ENCODE measurements at places on chromosomes 3 and 15.
A peak's percentile ranks its signal among the peaks of the same experiment; 100 is the strongest.

DNA sequence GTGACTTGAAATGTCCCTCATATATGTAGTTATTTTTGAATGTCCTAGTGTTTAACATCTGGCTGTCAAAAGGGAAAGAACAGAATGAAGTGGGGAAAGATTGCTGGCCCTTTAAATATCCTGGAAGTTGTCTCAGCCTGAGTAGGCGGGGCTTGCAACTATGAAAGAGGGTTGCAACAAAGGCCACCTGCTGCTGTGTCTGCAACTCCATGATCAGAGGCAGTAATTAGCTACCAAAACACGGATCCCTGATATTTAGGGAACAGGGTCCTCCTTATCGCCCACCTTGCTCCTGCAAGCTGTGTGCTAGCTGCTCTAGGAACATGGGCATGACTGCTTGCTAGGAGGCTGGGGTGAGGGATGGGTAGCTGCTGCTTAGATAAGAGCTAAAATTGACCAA lies 100.2 kb upstream of the CFAP20DC start:
- DNase-seq = peak; percentile 12

DNA sequence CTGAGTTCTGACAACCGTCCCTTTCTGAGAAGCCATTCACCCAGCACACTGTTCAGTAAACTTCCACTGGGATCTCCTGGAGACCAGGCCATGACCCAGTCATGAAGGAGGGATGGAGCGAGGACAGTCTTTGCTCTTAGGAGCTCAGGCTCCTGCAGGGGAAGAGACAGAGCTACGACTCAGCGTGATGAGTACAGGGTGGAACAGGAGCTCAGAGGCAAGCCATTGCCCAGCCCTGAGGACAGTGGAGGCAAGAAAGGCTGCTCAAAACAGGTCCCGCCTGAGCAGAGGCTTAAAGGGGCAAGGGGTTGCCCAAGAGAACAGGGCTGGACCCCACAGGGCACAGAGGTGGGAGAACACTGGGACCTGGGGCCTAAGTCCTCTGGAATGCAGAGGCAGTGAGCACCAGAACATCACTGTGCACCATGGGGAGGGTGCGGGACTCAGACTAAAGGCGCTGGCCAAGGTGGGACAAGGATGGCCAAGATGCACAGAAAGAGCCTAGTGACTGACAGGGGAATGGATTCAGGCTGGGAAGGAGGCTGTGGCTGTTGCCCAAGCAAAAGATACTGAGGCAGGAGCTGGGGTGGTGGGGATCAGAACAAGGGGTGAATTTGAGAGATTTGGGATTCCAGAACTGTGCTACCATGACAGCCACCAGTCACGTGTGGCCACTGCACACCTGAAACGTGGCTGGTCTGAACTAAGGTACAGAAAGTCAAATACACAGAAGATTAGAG lies 25.8 kb downstream of the TMEM43 start:
- DNase-seq = no peak

GRCh38 chr15:36936613-36937012 lies 163.7 kb downstream of the MEIS2 start:
- DNase-seq = no peak

GRCh38 chr15:70016511-70016994 lies 81.2 kb downstream of the TLE3 start:
- DNase-seq = no peak

- peak; percentile 31 for DNase-seq
Observed at GRCh38 chr3:184524981-184525336, 36.6 kb upstream of the EPHB3 start.

GRCh38 chr3:59422312-59422711 lies 372.5 kb upstream of the CFAP20DC start:
- DNase-seq = no peak

GRCh38 chr15:77844798-77845446 lies 212.2 kb upstream of the LINGO1 start:
- no peak for DNase-seq

- DNase-seq = no peak
Observed at GRCh38 chr15:36109943-36110658, 469.3 kb upstream of the CDIN1 start.

- DNase-seq = no peak
Observed at GRCh38 chr15:38349251-38349650, 96.6 kb downstream of the SPRED1 start.

DNA sequence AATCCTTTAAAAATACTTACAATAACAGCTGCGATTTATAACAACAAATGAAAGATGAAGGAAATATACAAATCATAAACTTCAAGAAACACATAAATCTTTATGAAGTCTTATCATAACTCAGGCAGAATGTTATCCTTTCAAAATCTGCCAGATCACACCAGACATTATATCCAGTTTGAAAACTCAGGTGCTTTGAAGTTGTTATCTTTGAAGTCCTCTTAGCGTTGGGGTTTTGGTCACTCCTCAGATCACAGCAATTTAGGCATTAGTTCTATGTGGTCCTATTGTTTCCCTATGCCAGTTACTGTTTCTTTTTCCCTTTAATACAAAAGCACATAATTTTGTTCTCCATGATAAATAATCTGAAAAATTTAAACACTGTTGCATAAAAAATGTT lies 934.6 kb downstream of the EPHA3 start:
- no peak for DNase-seq

DNA sequence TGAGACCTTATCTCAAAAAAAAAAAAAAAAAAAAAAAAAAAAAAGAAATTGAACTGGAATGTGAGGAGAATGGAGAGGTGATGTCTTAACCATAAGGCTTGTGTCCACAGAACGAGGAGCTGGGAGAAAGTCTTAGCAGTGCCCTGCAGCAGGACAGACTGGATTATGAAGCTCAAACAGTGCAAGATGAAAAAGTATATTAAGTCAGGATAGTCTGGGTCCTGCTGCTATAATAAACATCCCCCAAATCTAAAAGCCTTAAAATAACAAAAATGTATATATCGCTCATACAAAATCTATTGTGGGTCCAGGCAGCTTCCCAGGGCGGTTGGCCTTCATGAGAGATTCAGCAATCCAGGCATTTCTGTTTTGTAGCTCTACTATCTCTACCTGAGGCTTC lies 175.5 kb downstream of the RAB11A start:
- DNase-seq = no peak

- no peak for DNase-seq
Observed at GRCh38 chr3:95172164-95172943, 1109.5 kb downstream of the NSUN3 start.

- DNase-seq = peak; percentile 5
Observed at GRCh38 chr3:52313774-52314188, 2.3 kb upstream of the DNAH1 start.

- no peak for DNase-seq
Observed at GRCh38 chr15:68682330-68682729, 103.5 kb downstream of the CORO2B start.

DNA sequence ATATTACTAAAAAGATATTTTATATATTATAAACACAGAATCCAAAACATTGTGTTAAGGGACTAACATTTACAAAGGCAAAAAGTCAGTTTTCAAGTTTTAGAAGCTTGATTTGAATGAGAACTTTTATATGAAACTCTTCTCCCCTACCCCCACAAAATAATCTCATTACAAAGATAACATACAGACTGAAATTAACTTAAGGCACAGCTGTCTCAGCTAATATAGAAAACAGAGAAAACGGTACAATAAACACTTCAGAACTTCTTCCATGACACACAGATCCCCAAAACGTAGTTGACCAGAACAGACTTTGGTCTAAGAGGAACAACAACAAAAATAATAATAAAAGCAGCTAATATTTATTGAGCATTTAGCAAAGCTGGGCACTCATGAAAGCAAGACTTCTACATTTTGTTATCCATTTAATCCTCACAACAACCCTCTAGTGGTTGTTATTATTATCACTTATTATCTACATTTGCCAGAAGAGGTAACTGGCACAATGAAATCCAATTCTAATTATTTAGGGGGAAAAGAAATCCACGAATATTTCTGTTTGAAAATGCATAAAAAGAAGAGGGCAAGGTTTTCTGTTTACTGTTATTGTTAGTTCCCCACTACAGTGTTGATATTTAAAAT lies 68.1 kb downstream of the PFN2 start:
- DNase-seq = peak; percentile 17

- no peak for DNase-seq
Observed at GRCh38 chr3:71543371-71544016, 40.0 kb downstream of the FOXP1 start.
